ENCODE measurements at places on chromosomes 5 and 9.

- H3K27ac ChIP-seq = no peak overlapping the region
- no peaks in the 10 kb centered on the region for H3K27me3 ChIP-seq
- H3K4me3 ChIP-seq = no peak overlapping the region
- no peaks in the 10 kb centered on the region for H3K4me1 ChIP-seq
- DNase-seq = no peak
- no peaks in the 10 kb centered on the region for H3K36me3 ChIP-seq
These were observed 845.6 kb upstream of the CDH6 start for GRCh38 chr5:30347858-30348257.

DNA sequence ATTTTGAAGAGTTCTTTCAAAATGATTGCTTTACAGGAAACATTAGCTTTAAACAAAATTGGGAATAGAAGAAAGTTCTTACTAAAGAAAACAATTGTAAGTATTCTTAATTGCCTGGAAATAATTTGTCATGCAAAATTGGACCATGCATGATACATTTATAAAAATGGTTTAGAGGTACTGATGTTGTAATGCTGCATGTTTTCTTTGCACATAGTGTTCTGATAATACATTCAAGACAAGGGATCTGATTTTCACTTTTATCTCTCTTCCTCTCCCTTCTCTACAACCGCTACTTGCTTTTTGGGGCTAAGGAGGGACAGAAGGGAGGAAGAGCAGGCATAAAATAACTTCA is 211.6 kb upstream of the MPDZ start:
- H3K4me3 ChIP-seq = no peak overlapping the region
- H3K27ac ChIP-seq = no peak overlapping the region
- DNase-seq = no peak
- no peaks in the 10 kb centered on the region for H3K4me1 ChIP-seq
- no peaks in the 10 kb centered on the region for H3K36me3 ChIP-seq
- no peaks in the 10 kb centered on the region for H3K27me3 ChIP-seq

GRCh38 chr5:151685749-151686673 is 704 bp downstream of the SPARC start:
- DNase-seq = no peak
- no peak overlapping the region for H3K4me3 ChIP-seq
- no peaks in the 10 kb centered on the region for H3K36me3 ChIP-seq
- no peak overlapping the region for H3K27ac ChIP-seq
- peaks cover 32% of the 10 kb centered on the region for H3K27me3 ChIP-seq

- no peak overlapping the region for H3K27ac ChIP-seq
- no peak overlapping the region for H3K4me3 ChIP-seq
- H3K27me3 ChIP-seq = peaks cover 6% of the 10 kb centered on the region
- H3K4me1 ChIP-seq = no peaks in the 10 kb centered on the region
- peaks cover 3% of the 10 kb centered on the region for H3K36me3 ChIP-seq
These were observed 83.4 kb downstream of the SH3PXD2B start for GRCh38 chr5:172370648-172371545.

- no peak for DNase-seq
- H3K4me1 ChIP-seq = no peaks in the 10 kb centered on the region
- peaks cover 6% of the 10 kb centered on the region for H3K27me3 ChIP-seq
- H3K36me3 ChIP-seq = no peaks in the 10 kb centered on the region
These were observed 50.1 kb downstream of the DRD1 start for GRCh38 chr5:175393897-175394296.

- no peaks in the 10 kb centered on the region for H3K4me1 ChIP-seq
- no peak for DNase-seq
- no peaks in the 10 kb centered on the region for H3K36me3 ChIP-seq
These were observed 227.2 kb downstream of the NSG2 start for GRCh38 chr5:174272671-174273070.

DNA sequence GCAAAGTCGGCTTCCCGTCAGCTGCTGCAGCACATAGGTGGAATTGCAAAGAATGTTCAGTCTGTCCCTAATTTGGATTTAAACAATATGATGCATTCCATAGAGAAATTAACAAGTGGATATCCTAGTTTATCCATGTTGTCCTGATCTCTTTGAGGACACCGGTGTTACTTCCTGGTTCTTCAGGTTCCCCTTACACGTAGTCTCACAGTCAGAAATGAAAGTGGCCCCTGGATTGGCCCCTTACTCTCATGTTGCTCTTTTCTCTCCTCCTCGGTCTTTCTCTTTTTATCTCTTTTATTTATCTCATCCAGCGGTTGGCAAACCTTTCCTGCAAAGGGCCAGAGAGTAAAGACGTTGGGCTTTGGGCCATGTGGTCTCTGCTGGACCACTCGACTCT is 265.1 kb downstream of the GAS1 start:
- H3K36me3 ChIP-seq = no peaks in the 10 kb centered on the region
- no peaks in the 10 kb centered on the region for H3K4me1 ChIP-seq
- peak overlapping the region; percentile 39 for H3K27ac ChIP-seq
- no peak for DNase-seq
- H3K27me3 ChIP-seq = peaks cover 5% of the 10 kb centered on the region

DNA sequence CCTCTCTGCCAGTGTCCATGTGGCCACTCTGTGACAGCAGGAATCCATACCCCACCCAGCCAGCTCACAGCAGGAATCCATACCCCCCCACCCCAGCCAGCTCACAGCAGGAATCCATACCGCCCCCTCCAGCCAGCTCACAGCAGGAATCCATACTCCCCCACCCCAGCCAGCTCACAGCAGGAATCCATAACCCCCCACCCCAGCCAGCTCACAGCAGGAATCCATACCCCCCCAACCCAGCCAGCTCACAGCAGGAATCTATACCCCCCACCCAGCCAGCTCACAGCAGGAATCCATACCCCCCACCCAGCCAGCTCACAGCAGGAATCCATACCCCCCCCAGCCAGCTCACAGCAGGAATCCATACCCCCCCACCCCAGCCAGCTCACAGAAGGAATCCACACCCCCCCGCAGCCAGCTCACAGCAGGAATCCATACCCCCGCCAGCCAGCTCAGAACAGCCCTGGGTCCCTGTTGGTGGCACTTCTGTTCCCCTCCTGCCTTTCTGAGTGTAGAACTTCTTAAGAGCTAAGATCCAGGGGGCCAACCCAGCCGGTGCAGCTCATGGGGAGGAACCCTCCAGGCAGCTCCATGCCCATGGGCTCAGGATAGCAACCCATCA is 8.4 kb upstream of the RXRA start:
- no peak overlapping the region for H3K4me3 ChIP-seq
- no peaks in the 10 kb centered on the region for H3K36me3 ChIP-seq
- no peak overlapping the region for H3K27ac ChIP-seq

- no peak overlapping the region for H3K27ac ChIP-seq
- peaks cover 5% of the 10 kb centered on the region for H3K4me1 ChIP-seq
These were observed 16.7 kb upstream of the TLR4 start for GRCh38 chr9:117687532-117687931.

GRCh38 chr5:164679461-164679860 is 1174.0 kb downstream of the MAT2B start:
- no peaks in the 10 kb centered on the region for H3K36me3 ChIP-seq
- H3K4me3 ChIP-seq = no peak overlapping the region

GRCh38 chr5:96753848-96754247 is 53.9 kb downstream of the ERAP1 start:
- no peak overlapping the region for H3K4me3 ChIP-seq
- no peak for DNase-seq
- no peak overlapping the region for H3K27ac ChIP-seq
- no peaks in the 10 kb centered on the region for H3K27me3 ChIP-seq

GRCh38 chr9:112817860-112818203 is 67.3 kb downstream of the SNX30 start:
- no peak overlapping the region for H3K27ac ChIP-seq
- no peaks in the 10 kb centered on the region for H3K4me1 ChIP-seq
- no peaks in the 10 kb centered on the region for H3K27me3 ChIP-seq

GRCh38 chr9:137062384-137062783 is 8.0 kb downstream of the SAPCD2 start:
- no peaks in the 10 kb centered on the region for H3K27me3 ChIP-seq
- H3K27ac ChIP-seq = no peak overlapping the region
- H3K36me3 ChIP-seq = peaks cover 2% of the 10 kb centered on the region
- DNase-seq = no peak
- no peaks in the 10 kb centered on the region for H3K4me1 ChIP-seq

- H3K36me3 ChIP-seq = no peaks in the 10 kb centered on the region
- DNase-seq = no peak
- H3K4me1 ChIP-seq = no peaks in the 10 kb centered on the region
- no peak overlapping the region for H3K27ac ChIP-seq
These were observed 55.0 kb upstream of the C9orf72 start for GRCh38 chr9:27628311-27628710.

- peak; percentile 58 for DNase-seq
- peaks cover 7% of the 10 kb centered on the region for H3K4me1 ChIP-seq
- no peak overlapping the region for H3K27ac ChIP-seq
- H3K36me3 ChIP-seq = no peaks in the 10 kb centered on the region
These were observed 5.1 kb upstream of the PCDH1 start for GRCh38 chr5:141883184-141883891.

- H3K36me3 ChIP-seq = no peaks in the 10 kb centered on the region
- H3K4me3 ChIP-seq = no peak overlapping the region
- DNase-seq = no peak
- no peaks in the 10 kb centered on the region for H3K27me3 ChIP-seq
- no peaks in the 10 kb centered on the region for H3K4me1 ChIP-seq
These were observed 185.0 kb downstream of the ATPSCKMT start for GRCh38 chr5:10064546-10065195.

DNA sequence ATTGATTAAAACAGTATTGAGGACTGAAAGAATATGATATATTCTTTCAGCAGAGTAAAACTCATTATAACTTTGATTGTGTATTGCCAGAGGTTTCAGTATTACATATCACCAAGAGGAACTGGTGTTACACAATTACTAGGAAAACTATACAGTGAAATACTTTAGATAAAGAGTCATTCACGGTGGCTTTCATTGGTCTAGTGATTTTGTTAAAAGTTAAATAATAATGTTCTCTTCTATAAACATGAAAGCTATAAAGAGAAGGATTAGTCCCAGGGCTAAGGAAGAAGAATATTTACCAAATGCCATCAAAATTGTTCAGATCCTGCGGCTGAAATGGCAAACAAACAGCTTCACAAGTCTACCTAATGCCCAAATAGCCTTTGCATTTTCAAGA is 306.2 kb downstream of the SEMA5A start:
- DNase-seq = no peak
- no peaks in the 10 kb centered on the region for H3K36me3 ChIP-seq
- H3K4me3 ChIP-seq = no peak overlapping the region
- no peaks in the 10 kb centered on the region for H3K4me1 ChIP-seq
- H3K27ac ChIP-seq = no peak overlapping the region

- H3K27ac ChIP-seq = no peak overlapping the region
- H3K4me1 ChIP-seq = no peaks in the 10 kb centered on the region
- DNase-seq = no peak
- H3K4me3 ChIP-seq = no peak overlapping the region
- H3K36me3 ChIP-seq = no peaks in the 10 kb centered on the region
These were observed 13.2 kb upstream of the KIF12 start for GRCh38 chr9:114112325-114112724.

- no peak overlapping the region for H3K4me3 ChIP-seq
- H3K27ac ChIP-seq = no peak overlapping the region
- no peak for DNase-seq
- H3K36me3 ChIP-seq = no peaks in the 10 kb centered on the region
- peaks cover 15% of the 10 kb centered on the region for H3K27me3 ChIP-seq
These were observed 174.9 kb upstream of the PUM3 start for GRCh38 chr9:3018691-3019230.
